ENCODE measurements at places on chromosomes 11 and 22. TPM values are rescaled to one million over a fixed set of nuclear protein-coding genes. Genes with fewer than 3 reads are reported as not detected.
A peak's percentile ranks its signal among the peaks of the same experiment; 100 is the strongest.

Gene KCTD21
- 9.8 TPM for polyA plus RNA-seq

Gene HEPHL1
- 0.10 TPM for polyA plus RNA-seq

Gene ABCG4
- 0.52 TPM for polyA plus RNA-seq

Gene EFCAB6
- polyA plus RNA-seq = 5.9 TPM

Gene H19
- 3,845 TPM for polyA plus RNA-seq

Gene KCNE3
- polyA plus RNA-seq = 32.4 TPM

Gene MYRF
- 32.8 TPM for polyA plus RNA-seq

Gene AGBL2
- 13.9 TPM for polyA plus RNA-seq

Gene ABCC8
- 2.1 TPM for polyA plus RNA-seq

Gene DRICH1
- polyA plus RNA-seq = 1.1 TPM

- no peak for DNase-seq
These were observed 2.6 kb downstream of the MARK2 start for GRCh38 chr11:63841554-63841953.

- DNase-seq = no peak
These were observed 20.6 kb upstream of the DAGLA start for GRCh38 chr11:61659413-61660196.

- no peak for DNase-seq
These were observed 14.3 kb upstream of the FGF19 start for GRCh38 chr11:69718147-69718546.

GRCh38 chr11:54930930-54931329, 224.3 kb downstream of the OR4A5 start:
- no peak for DNase-seq

DNA sequence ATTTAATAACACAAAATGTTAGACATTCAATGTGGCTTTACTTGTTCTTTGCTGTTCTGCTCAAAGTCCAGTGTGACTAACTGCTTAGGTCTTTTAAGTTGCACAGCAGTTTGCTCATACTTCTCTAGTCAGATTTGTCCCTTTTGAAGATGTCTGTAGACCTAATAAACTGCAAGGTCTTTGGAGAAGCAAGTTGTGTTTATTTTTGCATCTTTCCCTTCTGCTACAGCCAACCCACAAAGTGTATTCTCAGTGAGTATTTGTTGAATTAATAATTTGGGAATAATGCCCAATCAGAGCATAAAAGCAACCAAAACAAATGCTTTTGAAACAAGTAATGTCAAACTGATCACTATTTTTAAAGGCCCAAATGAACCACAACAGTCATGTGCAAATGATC, 312.5 kb downstream of the CADM1 start:
- DNase-seq = no peak

DNA sequence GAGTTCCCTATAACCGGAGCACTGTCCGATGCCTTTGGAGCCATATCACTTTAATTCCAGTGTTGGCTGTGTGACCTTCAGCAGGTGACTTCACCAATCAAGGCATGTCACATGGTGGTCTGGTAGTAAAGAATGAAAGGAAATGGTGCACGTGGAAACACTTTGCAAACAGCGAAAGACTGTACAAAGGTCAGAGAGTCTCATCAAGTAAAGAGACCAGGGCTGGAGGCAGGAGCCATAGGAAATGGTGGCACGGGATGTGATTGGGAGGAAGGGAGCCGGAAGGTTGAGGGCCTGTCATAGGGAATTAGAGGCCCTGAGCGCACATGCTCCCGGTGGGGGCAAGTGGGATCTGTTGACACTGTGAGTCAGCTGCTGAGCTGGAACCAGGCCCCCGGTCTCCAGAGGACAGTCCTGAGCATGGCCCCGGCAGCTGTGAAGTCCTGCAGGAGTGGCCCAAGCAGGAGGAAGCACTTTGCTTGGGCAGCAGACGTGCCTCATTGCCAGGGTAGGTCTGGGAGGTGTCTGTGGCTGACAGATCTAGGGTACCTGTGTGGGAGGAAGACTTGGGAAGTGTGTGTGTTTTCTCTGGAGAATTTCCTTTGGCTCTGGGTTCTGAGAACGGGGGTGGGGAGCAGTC, 2.0 kb downstream of the DAGLA start:
- DNase-seq = no peak

DNA sequence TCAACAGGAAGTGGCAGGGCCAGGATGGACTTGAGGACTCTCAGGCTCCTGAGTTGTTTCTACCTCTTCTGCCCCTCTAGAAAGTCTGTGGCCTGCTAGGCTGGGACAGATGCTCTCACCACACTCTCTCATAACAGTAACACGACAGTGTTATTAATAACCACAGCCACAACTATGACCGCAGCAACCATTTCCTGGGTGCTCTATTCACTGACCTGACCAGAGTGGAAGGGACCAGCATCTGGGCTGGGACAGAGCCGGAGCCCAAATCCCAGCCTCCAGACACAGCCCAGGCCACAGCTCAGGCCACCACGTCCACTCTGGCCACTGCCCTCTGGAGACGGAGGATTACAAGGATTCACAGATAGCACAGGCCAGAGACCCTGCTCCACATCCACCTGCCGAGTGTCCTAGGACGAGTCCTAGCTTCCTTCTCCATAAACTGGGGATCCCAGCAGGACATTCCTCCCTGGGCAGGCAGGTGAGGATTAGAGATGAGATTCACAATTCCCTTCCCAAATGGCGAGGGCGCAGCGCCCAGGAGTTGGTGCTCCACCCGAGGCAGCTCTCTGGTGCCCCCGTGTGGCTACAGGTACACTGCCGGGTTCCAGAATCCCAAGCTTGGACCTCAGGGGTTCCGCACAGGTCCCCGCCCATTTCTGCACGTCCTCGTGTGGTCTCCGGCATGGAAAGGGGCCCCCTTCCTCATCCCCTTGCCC, 7.1 kb downstream of the PNPLA5 start:
- no peak for DNase-seq

- no peak for DNase-seq
These were observed 6.8 kb upstream of the PLAAT3 start for GRCh38 chr11:63621071-63621470.

DNA sequence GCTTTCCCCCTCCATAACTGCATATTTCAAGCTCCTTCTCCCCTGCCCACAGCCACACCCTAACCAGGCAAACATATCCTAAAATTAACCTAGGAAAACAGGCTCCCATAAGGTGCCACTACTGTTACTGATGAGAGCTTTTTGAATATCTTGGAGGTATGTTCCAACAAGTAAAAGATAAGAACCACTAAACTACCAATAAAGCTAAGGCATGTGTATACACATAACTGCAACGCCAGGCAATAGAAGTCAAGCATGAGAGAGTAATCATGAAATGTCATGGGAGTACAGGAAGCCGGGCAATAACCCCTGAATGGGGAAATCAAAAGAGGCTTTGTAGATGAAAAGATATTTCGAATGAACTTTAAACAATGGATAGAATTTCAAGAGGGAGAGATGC, 9.3 kb downstream of the MMP13 start:
- no peak for DNase-seq

- no peak for DNase-seq
These were observed 571.8 kb downstream of the BRD1 start for GRCh38 chr22:49255741-49256318.

- DNase-seq = no peak
These were observed 12.3 kb downstream of the TSKU start for GRCh38 chr11:76795290-76795935.

GRCh38 chr11:123561431-123561800, 93.0 kb downstream of the SCN3B start:
- peak; percentile 16 for DNase-seq

GRCh38 chr22:40313007-40313406, 33.3 kb upstream of the ADSL start:
- DNase-seq = no peak

DNA sequence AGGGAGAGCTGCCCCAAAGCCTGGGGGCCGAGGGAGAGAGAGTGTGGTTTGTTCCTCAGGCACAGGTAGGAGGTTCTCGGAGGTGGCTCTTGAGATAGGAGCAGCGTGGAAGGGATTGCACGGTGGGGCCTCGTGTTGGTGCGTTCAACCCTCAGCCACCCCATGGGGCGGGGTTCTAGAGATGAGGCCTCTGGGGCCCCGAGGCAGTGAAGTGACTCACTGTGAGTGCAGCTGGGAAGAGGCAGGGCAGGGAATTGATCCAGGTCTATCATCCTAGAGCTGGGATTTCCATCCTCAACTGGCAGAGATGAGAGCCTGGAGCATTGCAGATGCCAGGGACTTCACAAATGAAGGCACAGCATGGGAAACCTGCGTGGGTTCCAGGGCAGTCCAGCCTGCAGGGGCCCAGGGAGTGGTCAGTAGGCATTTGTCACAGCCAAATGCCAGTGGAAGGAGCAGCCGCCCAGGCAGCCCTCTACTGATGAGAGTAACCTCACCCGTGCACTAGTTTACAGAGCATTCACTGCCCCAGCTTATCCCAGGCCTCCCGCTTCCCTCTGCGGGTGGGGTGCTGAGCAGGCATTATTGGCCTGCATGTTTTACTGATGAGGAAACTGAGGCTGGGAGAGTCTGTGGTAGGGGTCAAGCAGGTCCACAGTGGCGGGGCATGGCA, 5.1 kb upstream of the SMARCB1 start:
- no peak for DNase-seq

DNA sequence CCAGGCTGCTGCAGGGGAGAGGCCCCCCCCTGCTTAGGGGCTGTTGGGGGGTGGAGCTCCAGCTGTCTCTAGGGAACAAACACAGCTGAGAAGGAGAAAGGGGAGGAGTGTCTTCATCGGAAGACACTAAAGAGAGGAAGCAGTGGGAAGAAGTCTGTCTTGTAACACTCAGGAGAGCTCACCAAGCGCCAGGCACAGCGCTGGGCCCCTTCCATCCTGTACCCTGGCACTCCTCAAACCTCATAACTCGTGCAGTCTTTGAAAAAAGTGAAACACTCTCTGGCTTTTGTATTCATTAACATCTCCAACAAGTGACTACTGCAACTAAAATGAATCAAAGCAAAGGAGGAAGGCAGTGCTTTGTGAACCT, 67.4 kb upstream of the PRDM11 start:
- no peak for DNase-seq

DNA sequence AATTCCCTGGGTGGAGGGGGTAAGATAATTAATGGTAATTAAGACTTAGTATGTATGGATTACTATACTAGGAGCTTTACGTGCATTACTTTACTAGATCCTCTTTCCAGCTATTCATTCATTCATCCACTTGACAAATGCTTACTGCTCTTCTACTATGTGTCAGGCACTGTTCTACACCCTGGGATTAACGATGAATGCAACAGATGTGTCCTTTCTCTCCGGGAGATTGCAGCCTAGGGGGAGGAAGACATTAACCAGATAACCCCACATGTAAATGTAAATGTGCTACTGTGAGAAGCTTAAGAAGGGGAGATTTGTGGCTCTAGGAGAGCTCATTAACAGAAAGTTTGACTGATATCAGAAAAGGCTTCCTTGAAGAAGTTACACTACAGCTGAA, 1.7 kb downstream of the ANKK1 start:
- no peak for DNase-seq

- no peak for DNase-seq
These were observed 19.7 kb downstream of the SLC37A2 start for GRCh38 chr11:125082611-125083311.

DNA sequence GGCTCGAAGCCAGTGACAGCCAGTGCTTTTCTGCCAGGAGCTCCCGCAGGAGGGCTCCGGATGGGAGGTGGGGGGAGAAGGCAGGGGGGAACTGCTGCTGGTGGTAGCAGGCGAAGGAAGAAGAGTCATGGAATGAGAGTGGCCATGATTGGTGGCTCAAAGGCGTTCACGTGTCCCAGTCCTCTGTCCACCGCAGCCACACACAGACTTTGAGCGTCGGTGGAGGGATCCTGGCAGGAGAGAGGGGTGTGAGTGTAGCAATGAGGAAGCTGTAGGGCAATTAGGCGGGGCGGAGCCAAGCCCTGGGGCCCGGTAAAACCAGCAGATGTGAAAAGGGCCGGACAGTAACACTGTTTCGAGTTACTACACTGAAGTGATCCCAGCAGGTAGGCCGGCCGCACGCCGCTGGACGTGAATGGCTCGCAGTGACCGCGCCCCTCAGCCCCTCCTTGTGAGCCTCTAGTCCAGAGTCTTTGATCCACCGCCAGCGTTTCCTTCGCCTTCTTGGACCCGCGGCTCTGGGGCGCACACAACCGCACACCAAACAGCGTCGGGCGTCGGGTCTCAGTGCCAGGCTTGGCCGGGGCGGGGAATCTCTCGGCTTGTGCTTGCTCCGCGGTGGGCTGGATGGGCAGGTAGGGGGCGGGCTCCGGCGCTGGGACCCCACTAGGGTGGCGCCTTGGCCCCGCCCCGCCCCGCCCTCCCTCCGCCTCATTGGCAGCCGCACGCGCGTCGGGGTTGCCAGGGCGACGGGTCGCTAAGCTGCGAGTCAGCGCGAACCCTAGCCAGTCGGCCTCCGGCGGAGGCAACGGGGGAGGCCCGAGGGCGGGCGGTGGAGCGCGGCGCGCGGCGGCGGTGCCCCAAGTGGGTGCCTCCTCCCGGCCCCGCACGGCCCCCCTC, at the start of gene LRRC10B:
Gene LRRC10B, plus strand, starts transcription at position 788 of the 900 bp plus-strand sequence. CDS start 250 bp downstream, outside the sequence.
- DNase-seq = no peak
